Left lung (tissue), 14 donors: ENCODE measurements at places on chromosomes 3 and 15. TPM values are rescaled to one million over a fixed set of nuclear protein-coding genes. Genes with fewer than 3 reads are reported as not detected.

Gene ZNF80
- total RNA-seq: 0.16 TPM

Gene ARPIN
- total RNA-seq: 31.1 TPM

GRCh38 chr15:77025083-77025901, 30.4 kb downstream of the PSTPIP1 start:
- H3K27me3 ChIP-seq: no peaks in the 10 kb centered on the region
- no peak overlapping the region for H3K27ac ChIP-seq
- DNase-seq: no peak
- no peaks in the 10 kb centered on the region for H3K4me1 ChIP-seq
- no peak overlapping the region for H3K4me3 ChIP-seq

GRCh38 chr3:15477951-15478639, 43.4 kb downstream of the COLQ start:
- H3K4me3 ChIP-seq: no peak overlapping the region
- DNase-seq: no peak
- H3K27ac ChIP-seq: no peak overlapping the region
- H3K36me3 ChIP-seq: no peaks in the 10 kb centered on the region
- H3K27me3 ChIP-seq: no peaks in the 10 kb centered on the region

- H3K4me1 ChIP-seq: peaks cover 78% of the 10 kb centered on the region
- no peak for DNase-seq
- H3K27ac ChIP-seq: peak overlapping the region; percentile 73
- H3K36me3 ChIP-seq: no peaks in the 10 kb centered on the region
Measured at GRCh38 chr3:50165910-50166538, 10.9 kb downstream of the SEMA3F start.
